ENCODE measurements at places on chromosomes 2 and 18.

- no peak for DNase-seq
These were observed 13.3 kb downstream of the SLC20A1 start for GRCh38 chr2:112658839-112659667.

DNA sequence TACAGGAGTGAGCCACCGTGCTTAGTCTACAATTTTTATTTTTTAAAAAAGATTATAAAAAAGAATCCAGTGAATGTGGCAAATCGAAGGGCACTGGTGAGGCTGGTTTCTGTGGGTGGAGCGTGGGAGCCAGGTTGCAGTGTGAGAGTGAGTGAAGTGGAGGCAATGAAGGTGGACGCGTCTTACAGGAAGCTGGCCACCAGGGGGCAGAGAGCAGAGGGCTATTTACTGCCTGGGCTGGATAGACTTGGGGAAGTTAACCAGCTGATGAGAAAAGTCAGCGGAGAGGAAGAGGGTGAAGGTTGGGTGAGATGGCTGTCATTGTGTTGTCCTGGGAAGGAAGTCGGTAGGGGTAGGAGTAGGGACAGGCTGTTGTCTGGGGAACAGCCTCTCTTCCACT is 6.8 kb downstream of the SCTR start:
- peak; percentile 21 for DNase-seq

- peak; percentile 4 for DNase-seq
These were observed 61.2 kb upstream of the CUL3 start for GRCh38 chr2:224646242-224646846.

- DNase-seq, result peak; percentile 76
These were observed 73.2 kb downstream of the MBP start for GRCh38 chr18:77059294-77059916.

DNA sequence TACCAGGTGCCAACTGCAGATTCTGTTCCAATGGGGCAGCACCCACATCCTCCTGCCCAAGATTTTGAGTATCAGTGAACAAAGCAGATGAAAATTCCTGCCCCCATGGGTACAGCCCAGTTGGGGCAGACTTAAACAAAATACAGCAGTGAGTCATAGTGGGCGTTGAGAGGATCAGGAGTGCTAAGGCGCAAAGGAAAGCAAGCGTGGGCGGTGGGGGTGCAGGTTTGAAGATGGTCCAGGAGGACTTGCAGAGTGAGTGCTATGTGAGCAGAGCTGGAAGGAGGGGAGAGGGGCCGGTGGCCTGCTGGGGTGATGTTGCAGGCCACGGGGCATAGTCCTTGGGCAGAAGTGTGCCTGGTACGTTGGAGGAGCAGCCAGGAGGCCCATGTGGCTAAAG is 24.7 kb downstream of the STEAP3 start:
- DNase-seq, result peak; percentile 88

DNA sequence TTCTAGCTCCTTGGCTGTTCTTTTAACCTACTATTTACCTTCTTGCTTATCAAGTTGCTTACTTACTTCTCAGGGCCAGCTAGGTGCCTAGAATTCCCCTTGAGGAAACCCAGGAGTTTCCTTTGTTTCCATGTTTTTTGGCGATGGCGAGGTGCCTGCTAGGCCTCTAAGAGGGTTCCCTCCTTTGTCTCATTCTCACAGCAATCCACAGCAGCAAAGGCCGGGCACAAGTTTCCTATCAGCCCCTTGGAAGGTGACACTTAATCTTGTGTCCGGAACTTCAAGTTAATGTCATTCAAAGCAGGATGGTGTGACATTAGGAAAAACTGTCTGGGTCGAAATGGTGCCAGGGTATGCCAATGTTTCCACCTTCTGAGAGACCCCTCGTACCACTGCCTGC is 101.9 kb upstream of the EPC2 start:
- no peak for DNase-seq

GRCh38 chr2:47644351-47644750 is 138.6 kb upstream of the MSH6 start:
- DNase-seq, result no peak

- DNase-seq, result no peak
These were observed 25.2 kb upstream of the TAF1B start for GRCh38 chr2:9818097-9818496.

DNA sequence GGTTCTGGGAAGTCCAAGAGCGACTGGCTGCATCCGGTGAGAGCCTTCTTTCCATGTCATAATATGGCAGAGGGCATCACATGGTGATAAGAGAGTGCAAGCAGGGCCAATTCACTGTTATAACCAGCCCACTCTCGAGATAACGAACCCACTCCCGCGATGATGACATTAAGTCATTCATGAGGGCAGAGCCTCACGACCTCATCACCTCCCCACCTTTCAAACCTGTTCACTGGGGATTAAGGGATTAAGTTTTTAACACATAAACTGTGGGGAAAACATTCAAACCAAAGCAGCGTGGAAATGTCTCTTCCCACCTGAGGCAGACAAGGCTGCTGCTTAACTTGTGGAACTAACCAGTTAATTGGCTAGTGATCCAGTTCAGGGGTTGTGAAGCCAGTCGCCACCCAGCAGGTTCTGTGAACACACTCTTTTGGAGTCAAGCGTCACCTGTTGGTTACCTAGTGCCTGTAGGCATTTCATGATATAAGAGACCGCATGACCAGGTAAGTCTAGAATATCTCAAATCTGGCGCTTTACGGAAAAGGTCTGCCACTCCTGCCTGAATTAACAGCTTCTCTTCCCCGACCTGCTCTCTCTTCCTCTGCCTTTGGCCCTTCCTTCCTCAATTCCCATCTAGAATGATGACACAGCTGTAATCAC is 54.3 kb downstream of the EDAR start:
- no peak for DNase-seq

DNA sequence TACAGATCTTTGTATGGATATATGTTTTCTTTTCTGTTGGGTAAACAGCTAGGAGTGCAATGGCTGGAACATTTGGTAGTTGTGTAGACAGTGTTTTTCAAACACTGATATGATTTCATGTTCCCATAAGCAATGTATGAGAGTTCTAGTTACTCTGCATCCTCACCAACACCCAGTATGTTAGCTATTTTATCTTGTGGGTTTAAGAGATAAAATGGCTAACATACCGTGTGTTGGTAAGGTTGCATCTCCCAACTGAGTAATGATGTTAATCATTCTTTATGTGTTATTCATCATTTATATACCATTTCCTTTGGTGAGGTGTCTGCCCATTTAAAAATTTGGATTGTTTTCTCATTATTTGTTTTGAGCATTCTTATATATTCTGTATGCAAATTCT is 65.7 kb downstream of the LYPD6B start:
- DNase-seq, result no peak

GRCh38 chr2:200446612-200447011 is 63.3 kb downstream of the KCTD18 start:
- DNase-seq, result no peak

DNA sequence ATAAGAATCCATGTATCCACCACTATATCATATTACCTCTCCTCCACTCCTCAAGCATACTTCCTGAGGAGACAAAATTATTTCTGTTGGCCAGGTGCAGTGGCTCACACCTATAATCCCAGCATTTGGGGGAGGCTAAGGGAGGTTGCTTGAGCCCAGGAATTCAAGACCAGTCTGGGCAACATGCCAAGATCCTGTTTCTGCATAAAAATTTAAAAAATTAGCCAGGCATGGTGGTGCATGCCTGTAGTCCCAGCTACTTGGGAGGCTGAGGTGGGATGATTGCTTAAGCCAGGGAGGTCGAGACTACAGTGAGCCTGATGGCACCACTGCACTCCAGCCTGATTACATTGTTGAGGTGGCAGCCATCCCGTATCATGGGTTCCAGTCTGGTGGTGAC is 9.2 kb downstream of the INHA start:
- DNase-seq, result no peak

GRCh38 chr2:10864861-10865636 is 46.7 kb upstream of the KCNF1 start:
- no peak for DNase-seq

GRCh38 chr2:218807626-218808025 is 24.0 kb downstream of the PRKAG3 start:
- DNase-seq, result peak; percentile 15

DNA sequence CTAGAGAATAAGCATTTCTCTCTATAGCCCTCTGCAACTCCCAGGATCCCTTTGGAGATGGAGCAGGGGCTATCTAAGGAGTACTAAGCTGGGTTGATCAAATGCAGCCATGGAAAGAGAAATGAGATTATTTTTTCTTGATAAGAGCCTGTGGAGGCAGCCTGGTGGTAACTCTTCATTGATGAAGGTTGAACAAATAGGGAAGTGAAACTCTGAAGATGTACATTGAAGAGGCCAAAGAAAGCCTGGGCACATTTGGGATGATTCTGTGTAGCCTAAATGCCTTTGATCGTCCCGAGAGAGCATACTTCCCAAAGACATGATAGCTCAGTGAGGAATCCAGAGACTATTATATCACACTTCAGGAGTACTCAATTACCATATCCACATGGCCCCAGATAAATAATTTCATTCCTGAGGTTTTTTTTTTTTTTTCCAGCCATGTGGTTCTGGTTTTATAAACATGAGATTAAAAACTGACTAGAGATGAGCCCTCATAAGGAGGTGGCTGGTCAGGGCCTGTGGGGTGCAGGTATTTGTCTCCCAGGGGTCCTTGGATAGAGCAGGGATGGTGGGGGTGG is 192.5 kb downstream of the TPGS2 start:
- DNase-seq, result peak; percentile 30

- DNase-seq, result no peak
These were observed 863 bp downstream of the ECEL1 start for GRCh38 chr2:232486558-232487384.

- no peak for DNase-seq
These were observed 1710.2 kb upstream of the SLC39A10 start for GRCh38 chr2:193946806-193947205.

- no peak for DNase-seq
These were observed 2112.6 kb upstream of the PIK3C3 start for GRCh38 chr18:39842366-39842914.

DNA sequence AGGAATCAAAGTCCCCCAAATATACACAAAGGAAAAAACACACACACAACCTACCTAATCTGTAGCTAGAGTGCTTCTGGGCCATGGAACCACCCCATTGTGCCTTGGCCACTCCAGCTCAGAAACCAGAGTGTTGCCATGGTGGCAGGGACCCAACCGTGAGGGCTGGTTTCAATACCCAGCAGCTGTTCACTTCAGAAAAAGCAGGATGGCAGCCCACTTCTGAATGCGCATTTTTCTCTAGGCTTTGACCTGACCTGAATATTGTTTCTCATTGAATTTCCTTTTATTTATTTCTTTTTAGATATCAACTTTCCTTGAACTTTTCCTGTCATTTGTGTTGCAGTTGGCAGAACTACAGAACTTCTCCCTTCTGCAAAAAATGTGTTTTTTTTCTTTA is 43.0 kb upstream of the EHBP1 start:
- DNase-seq, result no peak

DNA sequence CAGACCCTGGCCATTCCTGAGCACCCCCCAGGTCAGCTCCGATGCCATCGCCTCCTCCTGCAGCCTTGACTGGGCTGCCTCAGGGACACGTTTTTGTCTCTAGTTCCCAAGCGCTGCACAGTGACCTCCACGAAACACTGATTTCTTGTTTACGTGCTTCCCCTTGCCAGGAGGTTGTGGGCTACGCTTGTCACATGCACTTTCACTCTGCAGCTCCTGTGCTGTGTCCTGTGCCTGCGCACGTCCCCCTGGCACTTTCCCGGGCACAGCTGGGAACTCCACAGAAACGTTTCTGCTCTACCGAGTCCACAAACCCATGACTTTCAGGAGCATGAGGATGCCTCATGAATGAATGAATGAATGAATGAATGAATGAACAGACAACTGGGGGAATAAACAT is 160.6 kb downstream of the LAMA1 start:
- DNase-seq, result no peak

DNA sequence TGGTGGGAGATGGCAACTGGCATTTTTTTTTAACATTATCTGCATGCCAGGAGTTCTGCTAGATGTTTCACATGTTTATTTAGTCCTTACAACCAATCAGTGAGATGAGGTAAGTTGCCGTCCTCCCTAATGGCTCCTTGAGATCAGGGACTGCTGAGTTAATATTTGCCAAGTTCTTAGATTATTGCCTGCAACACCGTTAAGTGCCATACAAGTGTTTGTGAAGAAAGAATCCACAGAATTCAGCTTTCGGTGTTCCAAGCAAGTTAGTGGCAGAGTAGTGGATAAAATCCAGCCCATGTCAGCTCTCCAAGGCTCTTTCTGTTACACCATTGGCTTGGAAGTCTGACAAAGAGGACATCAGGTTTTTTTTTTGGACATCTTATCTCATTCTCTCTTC is 95.9 kb downstream of the C1QL2 start:
- DNase-seq, result no peak
